ENCODE measurements at places on chromosomes 6 and 20.

- no peak for DNase-seq
Measured at GRCh38 chr6:126803769-126804168, 314.7 kb upstream of the RSPO3 start.

GRCh38 chr20:10868299-10868698 is 194.5 kb upstream of the JAG1 start:
- DNase-seq: no peak

DNA sequence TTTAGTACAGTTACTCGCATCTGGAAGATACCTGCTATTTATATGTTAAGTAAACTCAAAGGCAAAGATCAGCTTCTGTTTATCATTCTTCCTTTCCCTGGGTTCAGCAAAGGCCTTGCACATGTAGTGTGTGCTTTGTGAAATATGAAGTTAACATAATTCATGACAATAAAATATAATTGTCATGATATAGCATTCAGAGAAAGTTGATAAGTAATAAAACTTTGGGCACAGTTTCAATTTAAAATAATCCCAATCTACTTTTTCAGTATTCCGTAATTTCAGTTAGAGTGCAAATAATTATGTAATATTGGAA is 51.9 kb upstream of the ZNF217 start:
- no peak for DNase-seq

- no peak for DNase-seq
Measured at GRCh38 chr6:98047164-98047563, 764.1 kb upstream of the MMS22L start.

DNA sequence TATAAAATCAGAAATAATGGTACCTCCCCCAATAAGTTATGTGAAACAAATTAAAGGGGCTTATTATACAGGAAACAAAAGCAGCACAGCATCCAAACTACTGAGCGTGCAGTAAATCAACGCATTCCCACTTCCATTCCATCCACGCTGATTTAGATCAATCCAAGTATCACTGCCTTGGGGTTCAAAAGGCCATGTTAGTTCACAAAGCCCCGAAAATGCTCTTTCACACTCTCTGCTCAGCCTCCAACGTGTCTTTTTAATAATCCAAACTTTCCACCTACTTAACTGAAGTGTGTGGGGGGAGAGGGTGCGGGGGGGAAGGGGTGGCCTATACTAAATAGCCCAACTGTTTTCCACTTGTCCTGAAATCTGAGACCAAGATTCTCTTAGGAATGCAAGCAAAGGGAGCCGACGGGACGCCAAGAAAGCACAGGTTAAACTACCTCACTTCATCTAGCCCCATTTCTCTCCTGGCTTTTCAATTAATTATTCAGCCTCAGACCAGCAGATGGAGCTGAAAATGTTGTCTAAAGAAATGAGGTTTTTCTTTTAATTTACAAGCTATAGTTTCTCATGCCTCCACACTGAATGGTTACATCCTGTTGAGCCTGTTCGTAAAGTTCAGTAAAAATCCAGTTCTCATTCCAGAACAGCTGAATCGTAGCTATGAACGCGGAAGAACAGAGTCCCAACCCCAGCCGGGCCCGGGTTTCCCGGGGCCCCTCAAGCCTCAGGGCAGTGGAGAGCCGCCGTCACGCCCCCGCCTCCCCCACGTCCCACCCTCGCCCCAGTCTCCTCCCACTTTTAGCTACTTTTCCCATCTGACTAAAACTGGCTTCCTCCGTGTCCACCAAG is 1.0 kb upstream of the NXT1 start:
- peak; percentile 91 for DNase-seq

DNA sequence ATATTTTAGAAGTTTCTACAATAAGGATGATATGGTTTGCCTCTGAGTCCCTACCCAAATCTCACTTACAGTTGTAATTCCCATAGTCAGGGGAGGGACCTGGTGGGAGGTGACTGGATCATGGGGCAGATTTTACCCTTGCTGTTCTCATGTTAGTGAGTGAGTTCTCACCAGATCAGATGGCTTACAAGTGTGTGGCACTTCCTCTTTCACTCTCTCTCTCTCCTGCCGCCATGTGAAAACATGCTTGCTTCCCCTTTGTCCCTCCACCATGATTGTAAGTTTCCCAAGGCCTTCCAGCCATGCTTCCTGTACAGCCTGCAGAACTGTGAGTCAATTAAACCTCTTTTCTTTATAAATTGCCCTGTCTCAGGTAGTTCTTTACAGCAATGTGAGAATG is 527.5 kb upstream of the ID4 start:
- no peak for DNase-seq

- no peak for DNase-seq
Measured at GRCh38 chr6:14584450-14584849, 466.9 kb downstream of the CD83 start.

- DNase-seq: peak; percentile 53
Measured at GRCh38 chr6:35078226-35078850, 62.8 kb downstream of the TCP11 start.

GRCh38 chr6:29673161-29673560 is 7.8 kb downstream of the ZFP57 start:
- DNase-seq: no peak

DNA sequence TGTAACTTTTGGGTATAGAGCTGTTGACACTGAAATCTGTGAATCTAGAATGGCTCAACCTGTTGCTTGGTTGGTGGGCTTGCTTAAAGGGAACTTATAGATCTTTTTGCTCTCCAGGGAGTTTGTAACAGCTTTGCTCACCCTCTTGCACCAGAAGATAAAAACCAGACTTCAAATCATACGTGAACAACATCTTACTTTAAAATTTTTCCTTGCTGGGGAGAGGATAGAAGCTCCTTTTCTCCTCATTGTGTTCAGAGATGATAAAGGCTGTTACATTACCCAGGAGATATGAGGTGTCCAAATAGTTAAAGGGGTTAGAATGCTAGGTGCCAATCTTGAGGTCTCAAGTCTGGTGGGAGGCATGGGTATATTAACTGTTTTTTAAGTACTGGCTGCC is 46.8 kb downstream of the RALGAPB start:
- no peak for DNase-seq

GRCh38 chr6:17863901-17864754 is 123.3 kb downstream of the KIF13A start:
- no peak for DNase-seq

- no peak for DNase-seq
Measured at GRCh38 chr6:121847806-121848522, 412.5 kb downstream of the GJA1 start.

DNA sequence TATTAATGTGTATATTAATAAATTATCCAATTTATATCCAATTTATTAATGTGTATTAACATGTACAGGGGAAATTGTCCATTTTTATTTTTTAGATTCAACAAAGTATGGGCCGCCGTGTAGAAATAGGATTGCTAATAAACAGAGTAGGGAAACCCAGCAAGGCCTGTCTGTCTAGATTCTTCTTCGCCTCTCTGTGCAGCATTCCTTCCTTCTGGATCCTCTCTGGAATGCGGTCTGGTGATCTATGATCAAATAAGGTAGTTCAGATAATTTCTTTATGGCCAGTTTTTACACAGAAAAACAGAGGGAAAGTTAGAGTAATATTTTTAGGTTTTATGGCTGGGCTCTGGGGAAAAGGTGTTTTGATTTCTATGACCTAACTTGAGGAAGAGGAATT is 19.9 kb upstream of the HFE start:
- no peak for DNase-seq

DNA sequence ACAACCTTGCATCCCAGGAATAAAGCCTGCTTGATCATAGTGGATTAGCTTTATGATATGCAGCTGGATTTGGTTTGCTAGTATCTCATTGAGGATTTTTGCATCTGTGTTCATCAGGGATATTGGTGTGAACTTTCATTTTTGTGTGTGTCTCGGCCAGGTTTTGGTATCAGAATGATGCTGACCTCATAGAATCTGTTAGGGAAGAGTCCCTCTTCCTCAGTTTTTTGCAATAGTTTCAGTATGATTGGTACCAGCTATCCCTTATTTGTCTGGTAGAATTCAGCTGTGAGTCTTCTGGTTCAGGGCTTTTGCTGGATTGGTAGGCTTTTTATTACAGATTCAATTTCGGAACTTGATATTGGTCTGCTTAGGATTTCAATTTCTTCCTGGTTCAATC is 132.5 kb downstream of the ZFAND3 start:
- no peak for DNase-seq

GRCh38 chr6:87334683-87335082 is 5.6 kb upstream of the GJB7 start:
- no peak for DNase-seq

DNA sequence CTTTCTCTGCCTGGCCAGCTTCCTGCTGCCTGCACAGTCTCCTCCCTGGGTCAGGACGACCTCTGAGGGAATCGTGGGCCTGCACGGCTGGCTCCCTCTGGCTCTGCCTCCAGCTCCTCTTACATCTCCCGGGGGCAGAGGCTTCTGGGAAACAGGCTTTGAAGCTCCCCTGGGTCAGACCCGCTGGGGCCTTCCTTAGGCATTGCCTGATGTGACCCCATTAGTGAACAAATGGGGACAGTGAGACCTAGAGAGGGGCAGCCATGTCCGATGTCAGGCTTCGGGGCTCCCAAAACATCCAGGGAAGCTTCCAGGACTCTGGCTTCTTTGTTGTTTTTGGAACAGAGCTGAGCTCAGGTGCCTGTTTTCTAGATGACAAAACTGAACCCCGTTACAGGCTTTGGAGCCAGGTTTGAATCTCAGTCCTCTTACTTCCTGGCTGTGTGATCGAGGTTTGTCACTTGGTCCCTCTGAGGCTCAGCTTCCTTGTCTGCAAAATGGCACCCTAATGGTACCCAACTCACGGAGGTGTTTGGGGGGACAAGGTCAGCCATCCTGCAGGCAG is 94.3 kb downstream of the CEBPB start:
- DNase-seq: no peak

- no peak for DNase-seq
Measured at GRCh38 chr20:642398-643174, 10.4 kb downstream of the SRXN1 start.

- DNase-seq: no peak
Measured at GRCh38 chr6:116422238-116422637, 38.9 kb upstream of the CALHM6 start.

DNA sequence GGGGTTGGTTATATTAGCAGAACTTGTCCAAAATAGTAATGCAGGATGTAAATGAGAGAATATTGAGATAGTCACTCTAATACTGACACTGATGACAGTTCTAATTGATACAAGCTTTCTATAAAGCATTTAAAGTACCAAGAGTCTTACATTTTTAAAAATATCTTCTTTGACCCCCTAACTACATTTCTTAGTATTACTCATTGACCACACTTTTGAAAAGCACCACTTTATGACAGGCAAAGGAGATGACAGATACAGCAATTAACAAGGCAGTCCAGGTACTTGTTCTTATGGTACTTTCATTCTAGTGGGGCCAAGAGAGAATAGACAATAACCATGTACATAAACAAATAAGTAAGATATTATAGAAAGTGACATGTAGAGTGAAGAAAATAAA is 139.4 kb upstream of the EYA4 start:
- DNase-seq: no peak

DNA sequence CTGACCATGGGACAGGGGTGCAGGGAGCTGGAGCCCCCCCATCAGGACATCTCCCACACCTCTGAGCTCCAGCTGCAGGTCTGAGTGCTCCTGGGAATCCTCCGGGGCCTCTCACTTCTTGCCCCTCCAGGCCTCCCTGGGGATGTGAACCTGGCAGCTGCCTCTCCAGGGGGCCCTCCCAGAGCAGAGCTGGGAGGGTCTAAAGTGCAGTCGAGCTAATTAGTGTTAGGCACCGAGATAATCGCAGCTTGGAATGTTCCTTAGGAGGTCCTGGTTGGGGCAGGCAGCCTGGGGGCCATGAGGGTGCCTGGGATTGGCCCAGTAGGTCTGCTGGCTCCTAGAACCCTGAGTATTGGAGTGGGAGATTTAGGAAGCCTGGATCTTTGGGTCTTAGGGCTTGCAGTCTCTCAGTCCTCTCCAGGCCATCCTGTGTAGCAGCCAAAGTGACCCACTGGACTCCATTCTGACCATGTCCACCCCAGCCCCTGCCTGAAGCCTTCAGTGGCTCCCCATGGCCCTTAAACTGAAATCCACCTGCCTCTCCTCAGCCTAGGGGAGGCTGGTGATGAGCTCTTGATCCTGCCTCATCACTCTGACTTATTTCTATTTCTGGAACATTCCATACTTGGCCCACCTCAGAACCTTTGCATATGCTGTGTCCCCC is 26.0 kb downstream of the CEBPB start:
- DNase-seq: no peak

- DNase-seq: no peak
Measured at GRCh38 chr6:134948691-134949090, 1.2 kb downstream of the ALDH8A1 start.

- no peak for DNase-seq
Measured at GRCh38 chr6:146943664-146944063, 260.6 kb upstream of the STXBP5 start.

DNA sequence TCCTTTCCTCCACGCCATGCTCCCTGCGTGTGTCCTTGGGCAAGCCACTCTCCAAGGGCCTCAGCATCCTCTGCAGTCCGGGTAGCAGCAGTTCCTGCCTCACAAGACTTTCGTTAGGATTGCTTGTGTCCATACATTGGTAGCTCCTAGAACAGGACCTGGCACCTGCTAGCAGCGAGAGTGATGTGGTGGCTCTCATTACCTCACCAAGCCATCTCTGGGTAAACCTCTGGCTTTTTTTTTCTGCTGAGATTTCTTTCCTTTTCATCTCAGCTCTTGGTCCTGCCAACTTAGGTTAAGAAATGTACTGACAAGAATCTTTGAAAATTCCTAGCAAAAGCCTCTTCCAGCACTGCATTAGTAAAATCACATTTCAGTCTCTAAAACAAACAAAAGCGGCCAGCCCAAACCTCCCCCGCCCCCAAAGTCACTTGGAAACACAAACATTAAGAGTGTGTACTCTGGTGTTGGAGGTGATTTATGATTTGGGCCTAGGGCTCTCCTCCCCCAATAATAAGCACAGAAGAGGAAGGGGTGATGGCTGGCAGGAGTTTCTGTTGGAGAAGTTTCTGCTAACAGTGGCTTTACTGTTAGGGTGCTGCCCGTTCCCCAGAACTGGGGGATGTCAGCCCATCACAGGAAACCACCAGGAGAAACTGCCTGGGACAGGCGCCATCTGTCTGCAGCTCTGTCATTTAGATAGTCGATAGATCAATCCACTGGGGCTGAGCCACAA is 199.2 kb downstream of the CD83 start:
- DNase-seq: peak; percentile 64

GRCh38 chr6:85677234-85677956 is 34.7 kb upstream of the SYNCRIP start:
- no peak for DNase-seq

DNA sequence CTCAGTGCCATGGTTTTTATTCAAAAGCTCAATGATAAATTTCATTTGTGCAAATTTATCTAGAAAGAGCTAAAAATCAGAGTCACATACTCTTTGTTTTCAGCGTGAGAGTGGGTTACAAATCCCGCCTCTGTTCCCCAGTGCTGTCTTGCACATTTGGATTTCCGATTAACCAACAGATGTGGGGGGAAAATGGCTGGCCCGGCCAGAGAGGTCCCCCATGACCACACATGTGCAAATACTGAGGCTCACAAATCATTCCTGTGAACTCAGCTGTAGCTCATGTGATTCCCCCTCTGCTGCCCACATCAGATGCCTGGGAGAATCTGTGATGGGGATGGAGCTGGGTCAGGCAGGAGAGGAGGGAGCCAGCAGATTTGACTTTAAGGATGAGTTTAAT is 168.7 kb downstream of the PAX1 start:
- DNase-seq: no peak

Data from upper lobe of right lung (tissue), 1 donor.